Fibroblast of skin of left quadriceps (primary cell): ENCODE measurements at places on chromosomes 2 and 18.

DNA sequence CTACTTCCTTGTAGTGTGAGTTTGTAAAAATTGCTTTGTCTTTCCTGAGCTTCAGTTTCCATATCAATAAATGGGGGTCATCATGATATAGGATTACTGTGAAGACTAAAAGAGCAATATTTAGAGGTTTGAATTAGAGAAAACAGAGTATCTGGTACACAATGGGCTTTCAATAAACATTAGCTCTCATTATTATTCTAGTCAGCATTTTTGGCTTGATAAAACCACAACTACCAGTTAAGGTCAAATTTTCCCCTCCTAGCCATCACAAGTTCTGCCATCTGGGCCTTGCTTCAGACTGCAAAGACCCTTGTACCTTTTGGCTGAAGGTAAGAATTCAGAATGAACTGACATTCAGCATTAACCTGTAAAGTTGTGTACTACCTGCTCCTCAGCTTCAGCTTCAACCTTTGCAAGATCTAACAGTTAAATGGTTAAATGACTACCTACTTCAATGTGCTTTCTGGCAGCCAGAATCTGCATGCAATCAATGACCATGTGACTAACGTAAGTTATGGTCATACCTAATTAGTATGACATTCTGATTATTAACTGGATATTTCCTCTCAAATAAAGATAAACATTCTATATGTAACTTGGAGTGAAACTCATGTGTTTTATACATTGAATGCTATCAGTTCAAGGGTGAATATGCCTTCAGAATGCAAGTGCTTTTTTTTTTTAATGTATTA lies 52.7 kb upstream of the FRZB start:
- no peak for DNase-seq

DNA sequence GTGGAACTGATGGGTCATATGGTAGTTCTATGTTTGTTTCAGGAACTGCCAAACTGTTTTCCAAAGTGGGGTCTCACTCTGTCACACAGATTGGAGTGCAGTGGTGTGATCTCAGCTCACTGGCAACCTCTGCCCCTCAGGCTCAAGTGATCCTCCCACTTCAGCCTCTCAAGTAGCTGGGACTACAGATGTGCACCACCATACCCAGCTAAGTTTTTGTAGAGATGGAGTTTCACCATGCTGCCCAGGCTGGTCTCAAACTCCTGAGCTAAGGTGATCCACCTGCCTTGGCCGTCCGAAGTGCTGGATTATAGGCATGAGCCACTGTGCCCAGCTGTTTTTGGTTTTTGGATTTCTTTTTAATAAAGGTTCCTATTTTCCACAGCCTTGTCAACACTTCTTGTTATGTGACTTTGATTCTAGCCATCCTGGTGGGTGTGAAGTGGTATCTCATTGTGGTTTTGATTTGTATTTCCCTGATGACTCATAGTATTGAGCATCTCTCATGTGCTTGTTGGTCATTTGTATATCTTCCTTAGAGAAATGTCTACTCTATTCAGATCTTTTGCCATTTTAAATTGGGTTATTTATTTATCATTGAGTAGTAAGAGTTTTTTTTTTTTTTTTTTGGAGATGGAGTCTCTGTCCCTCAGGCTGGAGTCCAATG lies 22.8 kb downstream of the NPC1 start:
- no peak for DNase-seq

DNA sequence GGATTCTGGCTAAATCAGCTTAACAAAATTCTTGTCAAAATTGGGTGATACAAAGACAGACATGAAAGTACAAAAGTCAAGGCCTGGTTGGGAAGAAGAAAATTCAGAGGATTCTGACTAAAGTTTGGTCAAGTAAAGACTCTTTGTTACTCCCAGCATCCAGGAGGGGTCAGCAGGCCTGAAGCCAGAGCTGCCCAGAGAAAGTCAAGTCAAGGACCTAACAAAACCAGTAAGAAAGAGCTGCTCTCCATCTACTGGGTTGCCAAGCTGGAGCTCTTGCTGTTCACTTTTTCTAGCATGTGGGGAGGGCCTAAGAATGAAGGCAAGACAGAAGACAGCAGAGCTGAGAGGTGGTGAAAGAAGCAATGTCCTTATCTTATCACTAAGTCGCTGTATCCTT lies 143.3 kb downstream of the C1D start:
- DNase-seq: no peak

DNA sequence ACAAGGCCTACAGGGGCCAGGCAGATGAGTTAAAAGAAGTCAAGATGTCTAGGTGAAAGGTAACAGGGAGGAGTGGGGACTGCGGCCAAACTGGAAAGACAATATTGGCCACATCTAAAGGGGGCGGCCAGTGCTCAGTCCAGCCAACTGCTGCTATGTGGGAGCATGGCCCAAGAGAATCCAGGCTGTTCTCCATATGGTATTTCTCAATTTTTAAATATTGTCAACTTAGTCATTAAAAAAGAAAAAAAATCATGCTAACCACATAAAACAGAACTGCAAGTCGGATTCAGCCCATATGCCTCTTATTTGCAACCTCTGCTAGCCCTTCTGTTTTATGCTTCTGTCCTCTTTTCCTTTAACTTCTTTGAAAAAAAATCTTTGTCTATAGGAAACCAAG lies 14.8 kb downstream of the TRABD2A start:
- no peak for DNase-seq

- DNase-seq: no peak
These were observed 37.6 kb downstream of the NXPH2 start for GRCh38 chr2:138742441-138743057.

GRCh38 chr18:75506913-75507312 lies 79.4 kb upstream of the SMIM21 start:
- no peak for DNase-seq

GRCh38 chr2:47631306-47631705 lies 151.6 kb upstream of the MSH6 start:
- DNase-seq: no peak

DNA sequence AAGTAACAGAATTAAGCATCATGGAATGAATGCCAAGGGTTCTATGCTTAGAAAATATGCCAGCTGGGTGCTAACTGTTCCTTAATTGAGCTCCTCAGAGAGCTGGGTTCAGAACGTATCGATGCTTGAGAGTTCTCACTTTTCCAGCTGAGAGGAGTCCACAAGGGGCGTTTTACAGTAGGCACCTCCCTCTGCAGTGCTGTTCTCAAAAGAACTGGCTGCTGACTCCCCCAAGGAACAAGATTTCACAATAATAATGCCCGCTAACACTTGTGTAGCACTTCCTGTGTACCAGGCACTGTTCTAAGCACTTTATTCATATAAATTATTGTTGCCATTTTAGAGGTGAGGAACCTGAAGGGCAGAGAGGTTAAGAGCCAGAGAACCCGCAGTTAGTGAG lies 18.1 kb upstream of the TMEM237 start:
- no peak for DNase-seq

GRCh38 chr2:69020496-69021426 lies 7.8 kb downstream of the ANTXR1 start:
- no peak for DNase-seq

- no peak for DNase-seq
These were observed 70.0 kb upstream of the MAP4K4 start for GRCh38 chr2:101627285-101628029.
